ENCODE measurements at places on chromosomes 5 and 9.

GRCh38 chr5:91777671-91778070 lies 394.6 kb upstream of the ARRDC3 start:
- no peak for DNase-seq

- DNase-seq: no peak
Measured at GRCh38 chr5:144844086-144844485, 673.4 kb downstream of the KCTD16 start.

GRCh38 chr5:149271195-149271715 lies 404 bp upstream of the AFAP1L1 start:
- DNase-seq: no peak

DNA sequence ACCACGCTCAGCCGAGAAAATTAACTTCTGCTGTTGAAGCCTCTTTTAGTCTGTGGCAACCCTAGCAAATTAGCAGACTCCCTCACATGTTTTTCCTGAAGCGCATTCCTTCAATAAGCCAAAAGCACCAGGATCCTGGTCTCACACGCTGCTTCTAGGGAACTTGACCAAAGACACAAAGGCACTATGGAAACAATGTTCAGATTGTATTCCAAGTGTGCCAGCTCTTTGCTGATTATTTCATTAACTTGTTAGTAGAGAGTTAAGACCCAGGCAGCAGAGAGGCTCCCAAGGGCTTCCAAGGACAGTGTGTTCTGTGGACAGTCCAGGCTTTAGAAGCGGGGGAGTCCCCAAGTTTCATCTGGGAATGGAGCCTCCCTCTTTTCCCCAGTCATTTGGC lies 94.4 kb upstream of the BASP1 start:
- no peak for DNase-seq

Measured in left hindlimb (tissue), 1 donor.